ENCODE measurements at places on chromosomes 7 and 10. TPM values are rescaled to one million over a fixed set of nuclear protein-coding genes. Genes with fewer than 3 reads are reported as not detected.

GRCh38 chr10:43867667-43868565 lies 219.2 kb upstream of the ZNF32 start:
- DNase-seq, result peak; percentile 98

DNA sequence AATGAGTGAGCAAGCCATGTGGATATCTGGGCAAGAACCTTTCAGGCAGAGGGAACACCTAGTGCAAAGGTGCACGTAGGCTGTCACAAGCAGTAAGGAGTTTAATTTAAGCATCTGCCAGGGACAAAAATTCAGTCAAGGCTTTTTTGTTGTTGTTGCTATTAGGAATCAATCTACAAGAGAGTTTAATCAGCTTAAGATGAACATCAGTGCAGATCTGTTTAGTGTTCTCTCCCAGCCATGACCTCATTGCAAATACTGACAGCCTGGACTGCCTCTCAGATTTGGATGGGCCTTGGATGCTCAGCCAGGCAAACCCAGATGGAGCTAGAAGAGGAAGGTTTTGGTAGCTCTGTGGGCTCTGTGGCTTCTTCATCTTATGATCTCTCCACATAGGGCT lies 3.3 kb upstream of the GLCCI1 start:
- no peak for DNase-seq

DNA sequence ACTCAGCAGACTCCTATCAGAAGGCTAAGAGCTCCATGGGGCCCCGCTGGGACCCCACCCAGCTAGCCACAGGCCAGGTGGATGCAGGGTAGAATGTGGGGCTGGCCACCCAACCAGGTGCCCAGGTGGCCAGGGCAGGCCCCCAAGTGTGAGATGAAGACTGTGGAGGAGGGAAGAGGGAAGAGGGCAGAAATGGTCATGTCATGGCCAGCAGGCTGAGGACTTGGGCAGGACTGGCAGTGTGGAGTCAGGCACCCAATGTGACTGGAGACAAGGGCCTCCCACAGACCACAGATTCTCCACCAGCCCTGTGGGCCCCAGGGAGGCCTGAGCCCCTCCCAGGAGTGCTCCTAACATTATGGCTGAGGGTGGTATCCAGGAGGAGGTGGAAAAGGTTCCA lies 141.6 kb downstream of the TNS3 start:
- no peak for DNase-seq

- no peak for DNase-seq
Observed at GRCh38 chr10:29757551-29758297, 123.0 kb upstream of the SVIL start.

Gene HKDC1
- 2.9 TPM for total RNA-seq

Measured in osteoblast (primary cell).